ENCODE measurements at places on chromosomes 2 and 18.

DNA sequence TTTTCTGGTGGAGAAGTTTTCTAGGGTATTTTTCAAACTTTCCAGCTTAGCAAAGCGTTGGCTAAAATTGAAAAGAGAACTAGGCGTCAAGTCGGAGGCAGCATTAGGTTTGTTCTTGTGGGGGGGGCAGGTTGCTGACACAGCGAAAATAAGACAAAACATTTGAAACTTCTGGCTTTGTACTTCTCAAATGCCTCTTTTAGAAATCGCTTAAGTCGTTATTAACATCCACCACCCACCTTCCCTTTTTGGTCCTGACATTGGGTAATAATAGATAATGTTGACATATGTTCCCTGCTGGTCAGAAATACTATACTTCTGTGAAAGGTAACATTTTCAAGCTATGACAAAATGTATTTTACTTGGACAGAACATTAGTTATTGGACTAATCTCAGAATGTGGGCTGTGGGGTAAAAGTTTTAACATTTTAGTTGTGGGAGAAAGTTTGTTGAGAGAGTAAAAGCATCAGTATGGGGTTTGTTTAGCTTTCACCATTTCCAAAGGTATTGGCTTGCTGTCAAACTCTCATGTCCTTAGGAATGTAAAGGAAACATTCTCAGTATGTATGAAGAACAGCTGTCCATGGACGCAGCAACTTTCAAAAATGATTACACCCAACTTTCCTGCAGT, 88.1 kb upstream of the ZEB2 start:
- peak; percentile 16 for DNase-seq

DNA sequence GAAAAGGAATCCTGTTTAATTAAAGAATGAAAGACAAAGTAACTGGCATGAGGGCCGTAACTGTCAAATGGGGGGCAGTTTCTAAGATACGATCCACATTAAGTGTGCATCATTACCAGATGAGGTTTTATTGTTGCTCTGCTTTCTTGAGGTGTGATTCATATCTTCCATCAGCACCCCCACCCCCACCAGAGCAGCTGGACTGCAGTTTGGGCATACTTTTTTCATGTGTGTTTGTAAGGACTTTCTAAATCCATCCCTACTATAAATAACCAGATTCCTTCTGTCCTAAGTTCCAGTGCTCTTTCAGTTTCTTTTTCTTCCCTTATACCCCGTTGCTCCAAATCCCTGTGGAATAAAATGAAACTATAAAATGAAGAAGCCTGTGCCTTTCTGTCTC, 142.1 kb downstream of the CDCA7 start:
- no peak for DNase-seq

GRCh38 chr18:26721854-26722564, 143.5 kb downstream of the AQP4 start:
- DNase-seq = no peak

DNA sequence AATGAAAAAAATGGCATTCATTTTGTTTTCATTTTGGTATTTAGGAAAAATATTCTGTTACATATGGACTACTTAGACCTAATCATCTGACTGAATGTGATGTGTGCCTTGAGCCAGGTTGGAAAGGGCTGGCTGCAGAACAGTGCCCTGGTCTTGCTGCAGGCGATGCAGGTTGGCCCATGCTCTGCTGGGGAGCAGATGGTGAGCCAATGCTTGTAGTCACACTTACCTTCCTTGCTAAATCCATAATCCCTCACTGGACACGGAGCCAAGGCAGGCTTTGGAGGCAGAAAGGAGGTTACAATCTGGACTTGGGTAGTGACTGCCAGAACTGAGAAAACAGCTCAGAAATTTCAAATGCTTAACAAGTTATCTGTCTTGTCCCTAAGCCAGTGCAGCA, 228.7 kb downstream of the ARHGAP15 start:
- no peak for DNase-seq

GRCh38 chr2:221961561-221961960, 337.2 kb downstream of the PAX3 start:
- no peak for DNase-seq

DNA sequence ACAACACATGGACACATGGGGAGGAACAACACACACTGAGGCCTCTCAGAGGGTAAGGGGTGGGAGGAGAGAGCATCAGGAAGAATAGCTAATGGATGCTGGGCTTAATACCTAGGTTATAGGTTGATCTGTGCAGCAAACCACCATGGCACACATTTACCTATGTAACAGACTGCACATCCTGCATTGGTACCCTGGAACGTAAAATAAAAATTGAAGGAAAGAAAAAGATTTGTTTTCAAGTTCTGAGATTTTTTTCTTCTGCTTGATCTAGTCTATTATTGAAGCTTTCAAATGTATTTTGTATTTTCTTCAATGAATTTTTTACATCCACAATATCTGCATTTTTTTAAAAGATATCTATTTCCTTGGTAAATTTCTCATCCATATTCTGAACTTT, 59.3 kb upstream of the SLC4A10 start:
- DNase-seq = no peak
